Urinary bladder (tissue), 4 donors: ENCODE measurements at places on chromosomes 12 and 14. TPM values are rescaled to one million over a fixed set of nuclear protein-coding genes. Genes with fewer than 3 reads are reported as not detected.

DNA sequence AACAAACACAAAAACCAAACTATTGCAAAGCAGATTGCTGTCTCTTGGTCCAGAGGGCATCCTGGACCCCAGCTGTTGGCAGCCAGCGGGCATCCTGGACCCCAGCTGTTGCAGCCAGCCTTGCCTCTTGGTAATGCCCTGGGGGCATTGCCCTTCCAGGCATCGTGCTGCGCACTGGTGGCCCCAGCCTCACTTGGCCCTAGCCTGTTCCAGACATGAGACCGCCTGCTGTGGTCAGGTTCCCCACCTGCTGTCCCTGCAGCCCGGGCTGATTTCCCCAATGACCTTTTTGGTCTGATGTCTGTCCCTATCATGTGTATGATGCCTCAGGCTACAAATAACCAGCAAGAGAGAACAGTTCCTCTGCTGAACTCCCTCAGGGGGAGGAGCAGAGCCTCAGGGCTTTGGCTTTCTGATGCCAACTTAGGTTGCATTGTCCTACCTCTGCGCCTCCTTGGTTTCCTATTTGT lies 20.8 kb downstream of the MLXIP start:
- DNase-seq, result no peak

The DIO3 gene
- 1.8 TPM for total RNA-seq

DNA sequence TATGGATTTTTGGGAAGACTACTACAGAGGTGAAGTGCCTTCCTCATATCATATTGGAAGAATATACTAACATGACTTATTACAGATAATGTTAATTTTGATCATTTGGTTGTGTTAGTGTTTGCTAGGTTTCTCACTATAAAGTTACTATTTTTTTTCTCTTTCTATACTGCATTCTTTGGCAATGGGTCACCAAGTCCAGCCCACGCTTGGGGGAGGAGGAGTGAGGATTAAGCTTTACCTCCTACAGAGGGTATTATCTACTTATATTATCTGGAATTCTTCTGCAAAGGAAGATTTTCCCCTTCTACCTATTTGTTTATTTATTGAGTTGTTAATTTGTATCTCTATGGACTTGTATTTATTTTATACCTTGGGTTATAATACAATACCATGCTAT lies 31.5 kb downstream of the SCN8A start:
- DNase-seq, result no peak

- DNase-seq, result no peak
Measured at GRCh38 chr14:71583194-71583593, 349.0 kb upstream of the RGS6 start.

GRCh38 chr14:87712396-87713090 lies 280.4 kb downstream of the GALC start:
- no peak for DNase-seq

- no peak for DNase-seq
Measured at GRCh38 chr12:116080415-116080814, 197.1 kb downstream of the MED13L start.
